ENCODE measurements at places on chromosomes 1 and 21.
A peak's percentile ranks its signal among the peaks of the same experiment; 100 is the strongest.

DNA sequence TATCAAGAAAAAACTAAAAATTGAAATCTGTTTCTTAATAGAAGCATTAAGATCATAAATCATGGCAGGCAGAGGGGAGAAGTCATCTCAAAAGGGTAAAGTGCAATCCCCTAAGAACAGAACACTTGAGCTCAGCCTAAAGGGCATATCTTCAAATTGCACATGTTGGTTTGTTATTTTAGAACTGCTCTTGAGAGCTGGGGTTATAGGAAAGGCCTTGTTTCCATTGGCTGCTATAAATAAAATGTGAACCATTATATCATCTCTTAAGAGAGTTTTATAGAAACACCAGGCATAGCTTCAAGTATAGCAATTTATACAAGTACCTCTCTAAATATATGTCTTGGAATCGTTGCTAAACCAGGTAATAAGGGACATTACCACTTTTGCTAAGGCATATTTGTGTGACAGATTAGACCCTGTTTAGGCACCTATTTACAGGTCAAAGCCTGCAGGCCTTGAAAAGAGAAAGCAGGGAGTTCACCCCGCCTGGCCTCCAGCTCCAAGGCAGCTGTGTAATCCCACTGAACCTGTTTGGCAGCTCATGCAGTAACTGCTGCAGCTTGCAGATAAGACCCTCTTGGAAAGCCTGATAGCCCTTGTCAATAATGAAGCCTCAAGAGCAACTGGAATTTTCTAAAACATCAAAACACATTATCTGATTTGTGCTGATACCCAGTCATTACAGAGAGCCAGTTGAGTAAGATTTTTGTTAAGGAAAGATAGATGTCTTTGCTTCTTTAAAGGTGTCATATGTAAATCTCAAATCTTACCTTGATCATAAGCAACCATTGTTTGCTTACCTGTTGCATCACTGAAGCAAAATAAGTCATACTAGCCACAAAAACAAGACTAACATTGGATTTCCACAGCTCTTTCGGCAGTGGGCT is 24.2 kb upstream of the SYDE2 start:
- peak; percentile 48 for DNase-seq

- no peak for DNase-seq
Observed at GRCh38 chr1:46718340-46718726, 581 bp downstream of the EFCAB14 start.

DNA sequence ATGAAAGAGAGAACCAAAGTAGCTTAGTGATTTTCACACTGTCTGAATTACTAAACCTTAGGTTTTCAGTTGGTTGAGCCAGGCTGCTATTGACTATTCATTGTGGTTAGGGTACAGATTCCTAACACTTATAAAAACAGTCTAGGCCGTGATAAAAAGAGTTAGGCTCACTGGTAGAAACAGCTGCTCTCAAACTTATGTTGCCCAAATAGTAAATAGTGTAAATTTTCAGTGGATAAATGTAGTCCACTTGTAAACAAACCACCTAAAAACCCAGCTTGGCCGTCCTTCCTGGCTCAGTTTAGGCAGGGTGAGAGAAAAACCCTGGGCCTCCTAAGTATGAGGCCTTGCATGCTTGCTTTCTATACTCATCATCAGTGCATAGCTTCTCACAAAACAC is 34.9 kb downstream of the ARID1A start:
- peak; percentile 90 for DNase-seq

DNA sequence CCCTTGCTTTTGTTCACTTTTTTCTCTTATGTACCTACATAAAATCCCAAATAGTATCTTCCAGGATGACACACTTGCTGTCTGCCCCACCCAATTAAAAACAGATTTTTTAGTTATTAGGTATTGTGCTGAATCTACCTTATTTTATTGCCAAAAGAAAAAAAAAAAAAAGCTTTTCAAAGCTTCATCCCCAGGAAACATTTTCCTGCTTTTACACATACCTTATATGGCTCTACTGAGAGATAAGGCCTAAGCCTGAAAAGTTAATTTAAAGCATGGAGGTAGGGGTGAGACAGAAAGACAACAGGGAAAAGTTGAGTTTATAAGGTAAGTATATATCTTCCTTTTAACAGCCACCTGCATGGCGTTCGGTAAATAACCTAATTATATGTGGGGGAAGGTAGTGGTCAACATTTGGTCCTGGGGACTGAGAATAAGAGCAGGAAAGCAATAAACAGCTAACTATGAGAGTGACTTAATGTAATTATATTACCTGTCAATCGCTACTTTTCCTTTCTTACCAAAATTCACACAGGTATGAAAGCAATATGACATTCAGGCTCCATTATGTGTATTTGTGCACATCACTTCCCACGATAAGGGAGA is 54.6 kb upstream of the BOLA1 start:
- DNase-seq: no peak

GRCh38 chr1:57485643-57486042 is 61.8 kb upstream of the DAB1 start:
- DNase-seq: peak; percentile 76

DNA sequence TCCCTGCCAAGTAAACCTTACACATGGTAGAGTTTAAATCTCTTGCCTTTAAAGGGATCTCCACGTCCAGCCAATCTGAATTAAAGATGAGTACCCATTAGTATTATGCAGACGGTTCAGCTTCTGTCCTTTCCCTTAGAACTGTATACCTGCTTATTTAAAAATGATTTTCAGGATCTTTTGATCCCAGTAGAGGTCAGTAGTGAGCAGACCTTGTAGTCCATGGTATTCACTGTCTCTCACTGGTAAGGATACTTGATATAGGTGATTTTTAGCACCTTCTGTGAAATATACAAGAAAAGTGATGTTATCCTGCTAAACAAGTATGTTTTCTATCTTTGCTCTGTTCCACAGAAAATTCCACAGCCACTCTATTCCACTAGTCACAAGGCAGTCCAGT is 1211.6 kb upstream of the ADGRL4 start:
- DNase-seq: peak; percentile 59
